ENCODE measurements at places on chromosomes 1 and 21.

DNA sequence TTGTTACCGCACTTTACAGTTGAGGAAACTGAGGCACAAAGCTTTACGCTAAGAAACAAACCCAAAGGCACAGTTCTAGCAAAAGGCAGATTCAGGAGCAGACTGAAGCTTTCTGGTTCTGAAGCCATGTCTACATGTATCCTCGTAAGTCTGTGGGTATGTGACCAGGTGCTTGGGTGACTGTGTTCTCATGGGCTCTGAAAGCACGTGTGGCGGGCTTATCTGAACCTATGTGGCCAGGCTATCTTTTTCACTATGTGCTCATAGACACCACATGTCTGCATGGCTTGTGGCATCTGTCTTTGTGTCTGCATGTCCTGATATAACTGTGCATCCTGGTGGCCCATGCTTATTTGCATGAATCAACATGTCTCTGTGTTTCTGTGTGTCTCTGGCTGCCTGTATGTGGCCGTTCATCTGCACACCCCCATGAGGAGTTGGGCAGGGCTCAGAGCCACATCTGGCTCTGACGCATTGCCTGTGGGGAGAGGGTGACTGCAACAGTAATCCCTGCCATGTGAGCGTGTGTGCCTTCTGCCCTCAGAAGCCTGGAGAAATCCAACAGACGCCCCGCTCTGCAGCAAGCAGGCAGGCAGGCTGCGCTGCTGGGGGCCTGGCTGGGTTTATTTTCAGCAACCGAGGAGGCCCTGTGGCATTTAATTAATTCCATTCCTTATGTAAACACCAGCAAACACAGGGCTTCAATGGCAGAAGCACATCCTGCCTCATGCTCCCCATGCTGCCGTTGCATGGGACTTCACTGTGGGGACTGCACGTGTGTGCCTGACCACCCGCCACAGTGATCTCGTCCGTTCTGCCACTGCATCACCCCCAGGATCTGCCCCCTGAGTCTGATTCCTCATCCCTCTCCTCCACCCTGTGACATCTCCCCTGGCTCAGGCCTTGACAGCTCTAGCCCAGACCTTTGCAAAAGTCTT is 115.4 kb downstream of the TRABD2B start:
- no peak for DNase-seq

DNA sequence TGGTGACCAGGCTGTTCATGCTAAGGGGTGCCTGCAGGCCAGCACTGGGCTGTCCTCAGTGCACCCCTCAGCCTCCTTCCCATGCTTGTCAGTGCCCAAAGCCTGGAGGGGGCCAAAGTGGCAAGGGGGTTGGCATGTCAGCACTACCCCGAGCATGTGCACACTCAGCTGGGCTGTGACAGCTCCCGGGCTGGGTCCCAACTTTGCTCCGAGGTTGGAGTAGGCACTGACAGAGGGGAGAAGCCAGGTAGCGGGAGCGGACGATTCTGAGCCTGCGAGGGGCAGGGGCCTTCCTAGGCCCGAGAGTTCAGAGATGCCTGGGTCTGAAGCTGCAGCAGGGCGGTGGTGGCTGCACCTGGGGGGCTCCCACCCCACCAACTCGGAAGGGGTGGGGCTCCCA is 119.0 kb downstream of the MAST2 start:
- DNase-seq, result no peak

- DNase-seq, result no peak
These were observed 161.1 kb downstream of the EDEM3 start for GRCh38 chr1:184593597-184593996.

DNA sequence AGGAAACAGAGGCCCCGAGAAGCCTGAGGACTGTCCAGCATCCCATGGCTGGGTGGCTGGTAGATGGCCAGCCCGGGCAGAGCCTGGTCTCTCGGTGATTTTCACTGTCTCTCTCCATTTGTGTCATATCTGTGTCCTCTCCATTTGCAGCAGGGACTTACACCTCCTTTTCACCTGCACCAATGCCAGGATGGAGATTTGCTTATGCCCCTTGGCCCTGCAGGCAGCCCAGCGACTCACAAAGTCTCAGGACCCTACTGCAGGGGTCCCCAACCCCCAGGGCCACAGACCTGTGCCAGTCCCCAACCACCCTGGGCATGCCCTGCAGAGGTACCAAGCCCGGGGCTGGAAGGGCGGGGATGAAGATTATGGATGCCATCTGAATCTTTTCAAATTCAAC is 201.6 kb downstream of the RHOU start:
- no peak for DNase-seq

DNA sequence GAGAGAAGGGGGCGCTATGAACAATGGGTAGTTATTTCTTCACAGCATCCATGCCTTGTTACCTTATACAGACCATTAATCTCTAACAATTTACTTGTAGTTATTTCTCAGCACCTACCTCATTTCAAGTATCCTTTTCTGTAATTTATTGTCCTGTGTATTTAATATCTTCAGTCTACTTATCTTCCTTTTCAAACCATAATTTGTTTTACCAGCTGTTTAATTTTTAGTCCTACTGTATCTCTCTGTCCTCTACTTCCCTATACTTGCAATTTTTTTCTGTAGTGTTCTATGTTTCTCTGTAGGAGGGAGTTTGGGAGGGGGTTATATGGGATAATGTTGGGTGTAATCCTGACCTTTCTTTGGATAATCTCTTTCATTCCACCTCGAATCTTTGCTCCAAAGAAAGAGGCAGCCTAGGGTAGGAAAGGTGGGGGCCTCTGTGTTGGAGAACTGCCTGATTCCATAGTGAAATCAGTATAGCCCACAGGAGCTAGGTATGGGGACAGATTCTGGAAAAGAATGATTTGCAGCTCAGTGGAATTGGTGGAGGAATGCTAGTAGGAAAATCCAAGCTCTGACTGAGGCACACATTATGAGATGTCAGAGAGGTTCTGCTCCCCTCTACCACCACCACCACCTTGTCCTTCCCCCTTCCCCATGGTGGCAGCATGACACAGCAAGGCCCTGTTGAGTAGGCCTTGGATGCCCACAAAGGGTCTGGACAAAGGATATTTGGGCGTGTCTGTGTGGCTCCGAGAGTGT is 642 bp downstream of the MLLT11 start:
- no peak for DNase-seq

DNA sequence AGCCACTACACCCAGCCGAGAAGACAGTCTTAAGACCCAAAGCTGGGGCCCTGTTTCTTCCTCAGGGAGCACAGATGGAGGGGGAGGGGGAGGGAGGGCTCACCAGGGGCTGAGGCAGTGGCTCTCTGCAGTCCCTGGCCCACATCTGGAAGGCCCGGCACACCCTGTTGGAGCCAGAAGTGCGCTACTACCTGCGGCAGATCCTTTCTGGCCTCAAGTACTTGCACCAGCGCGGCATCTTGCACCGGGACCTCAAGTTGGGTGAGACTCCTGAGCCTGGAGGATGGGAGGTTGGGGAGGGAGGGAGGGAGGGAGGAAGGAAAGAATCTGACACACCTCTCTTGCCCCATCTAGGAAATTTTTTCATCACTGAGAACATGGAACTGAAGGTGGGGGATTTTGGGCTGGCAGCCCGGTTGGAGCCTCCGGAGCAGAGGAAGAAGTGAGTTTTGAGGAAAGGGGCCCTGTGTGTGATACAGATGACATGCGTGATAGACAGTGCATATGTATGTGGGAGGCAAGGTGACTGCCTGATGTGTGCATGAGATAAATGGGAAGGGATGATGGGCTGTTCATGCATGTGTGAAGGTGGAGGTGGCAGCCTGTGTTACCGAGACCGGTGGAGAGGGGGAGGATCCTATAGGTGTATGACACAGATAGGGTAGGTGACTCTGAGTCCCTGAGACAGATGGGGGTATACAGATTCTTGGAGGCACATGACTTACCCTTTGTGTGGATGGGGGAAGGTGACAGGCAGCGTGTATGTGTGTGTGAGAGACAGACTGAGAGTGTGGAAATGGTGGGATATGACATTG is 1.5 kb downstream of the PLK3 start:
- DNase-seq, result no peak

GRCh38 chr1:158248118-158248517 is 6.1 kb upstream of the CD1A start:
- peak; percentile 37 for DNase-seq

DNA sequence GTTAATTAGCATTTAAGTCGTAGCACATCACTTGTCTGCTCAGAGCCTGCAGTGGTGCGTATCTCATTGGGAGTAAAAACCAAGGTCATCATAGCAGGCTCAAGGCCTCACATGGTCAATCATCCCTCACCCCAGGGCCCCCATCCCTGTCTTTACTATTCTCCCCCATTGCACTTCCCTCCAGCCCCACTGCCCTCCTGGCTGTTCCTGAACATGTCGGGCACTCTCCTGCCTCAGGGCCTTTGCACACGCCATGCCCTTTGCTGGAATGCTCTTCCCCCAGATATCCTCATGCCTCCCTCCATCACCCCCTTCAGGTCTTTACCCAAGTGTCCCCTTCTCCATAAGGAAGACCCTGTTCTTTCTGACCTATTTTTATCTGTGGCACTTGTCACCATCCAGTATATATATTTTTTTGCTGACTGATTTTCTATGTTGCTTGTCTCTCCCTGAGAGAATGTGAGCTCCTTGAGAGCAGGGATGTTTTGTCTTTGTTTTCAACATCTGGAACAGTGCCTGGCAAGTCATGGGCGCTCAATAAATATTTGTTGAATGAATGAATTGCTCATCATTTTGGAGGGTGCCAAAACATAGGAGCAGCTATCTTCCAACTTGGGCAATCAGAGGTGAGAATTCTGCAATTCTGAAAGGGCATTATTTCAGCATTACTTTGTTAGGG is 74.1 kb upstream of the POU3F1 start:
- no peak for DNase-seq

DNA sequence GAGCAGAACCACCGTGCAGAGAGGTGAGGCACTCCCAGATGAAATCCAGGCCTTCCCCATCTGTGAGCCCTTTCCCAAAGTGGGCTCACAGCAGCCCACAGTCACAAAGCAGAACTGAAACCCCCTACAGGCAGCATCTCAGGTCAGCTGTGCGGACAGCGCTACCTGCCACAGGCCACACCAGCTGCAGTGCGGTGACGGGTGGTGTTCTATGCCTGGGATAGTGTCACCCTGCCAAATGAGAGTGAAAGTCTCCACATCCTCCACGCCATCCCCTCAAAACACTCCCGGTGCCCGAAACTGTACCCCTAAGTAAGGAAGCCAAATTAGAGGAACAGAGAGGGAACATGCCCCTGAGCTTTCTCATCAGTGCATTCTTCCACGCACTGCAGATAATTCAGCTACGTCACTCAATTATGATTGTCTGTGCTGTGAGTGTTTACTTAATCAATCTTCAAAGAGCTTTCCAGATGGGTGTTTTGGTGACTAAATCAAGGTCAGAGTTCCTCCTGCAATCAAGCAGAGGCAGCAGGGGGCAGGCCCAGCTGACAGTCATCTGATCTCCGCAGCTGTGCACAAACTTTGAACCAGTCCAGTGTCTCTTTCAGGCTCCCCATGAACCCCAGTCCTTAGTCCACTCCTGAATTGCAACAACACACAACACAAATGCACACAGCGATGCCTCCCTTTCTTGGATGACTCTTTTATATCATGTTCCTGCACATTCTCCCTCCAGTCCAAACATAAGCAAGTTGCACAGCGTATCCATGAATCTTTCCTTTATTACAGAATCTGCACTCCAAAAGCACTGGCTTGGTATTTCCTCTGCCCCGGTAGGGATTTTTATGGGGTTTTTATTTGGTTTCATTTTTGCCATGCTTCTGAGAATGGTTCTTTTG is 150.0 kb downstream of the TOMM20 start:
- no peak for DNase-seq

GRCh38 chr1:53359934-53360276 is 32.0 kb upstream of the LRP8 start:
- DNase-seq, result no peak

DNA sequence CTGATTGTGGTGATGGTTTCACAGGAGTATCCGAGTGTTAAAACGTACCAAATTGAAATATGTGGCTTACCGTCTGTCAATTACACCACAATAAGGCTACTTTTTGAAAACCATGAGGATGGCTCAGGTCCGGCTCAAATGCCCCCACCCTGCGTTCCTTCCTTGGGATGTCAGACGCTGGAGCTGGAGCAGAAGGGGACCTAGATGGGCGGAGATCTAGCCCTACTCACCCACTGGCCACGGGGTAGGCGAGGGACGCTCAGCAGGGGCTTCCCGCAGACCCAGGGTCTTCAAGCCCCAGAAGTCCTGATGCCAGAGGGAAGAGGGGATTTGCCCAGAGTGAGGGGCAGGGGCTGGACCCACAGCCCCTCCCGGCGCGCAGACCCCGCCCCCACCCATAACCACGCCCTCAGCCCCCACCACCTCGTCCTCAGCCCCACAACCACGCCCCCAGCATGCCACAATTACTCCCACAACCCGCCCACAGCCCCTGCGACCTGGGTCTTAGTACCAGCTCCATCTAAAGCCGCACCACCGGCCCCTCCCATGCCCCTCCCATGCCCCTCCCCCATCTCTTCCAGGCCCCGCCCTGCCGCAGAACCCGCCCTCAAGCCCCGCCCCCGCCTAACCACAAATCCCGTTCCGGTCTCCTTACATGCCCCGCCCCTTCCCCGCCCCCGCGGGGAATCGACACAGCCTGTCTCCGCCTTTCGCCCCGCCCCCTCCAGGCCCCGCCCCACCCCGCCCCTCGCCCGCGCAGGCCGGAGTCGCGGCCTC is at the start of gene LRRC3:
Gene LRRC3 (plus strand): TSS at position 764 of the 777 bp plus-strand sequence. CDS start 1,135 bp downstream, outside the sequence.
- DNase-seq, result peak; percentile 90

GRCh38 chr1:184181044-184181443 is 129.5 kb downstream of the TSEN15 start:
- DNase-seq, result no peak

- no peak for DNase-seq
These were observed 26.9 kb upstream of the SYNC start for GRCh38 chr1:32729254-32730046.

- DNase-seq, result no peak
These were observed 7.5 kb downstream of the CD1B start for GRCh38 chr1:158323866-158324265.

DNA sequence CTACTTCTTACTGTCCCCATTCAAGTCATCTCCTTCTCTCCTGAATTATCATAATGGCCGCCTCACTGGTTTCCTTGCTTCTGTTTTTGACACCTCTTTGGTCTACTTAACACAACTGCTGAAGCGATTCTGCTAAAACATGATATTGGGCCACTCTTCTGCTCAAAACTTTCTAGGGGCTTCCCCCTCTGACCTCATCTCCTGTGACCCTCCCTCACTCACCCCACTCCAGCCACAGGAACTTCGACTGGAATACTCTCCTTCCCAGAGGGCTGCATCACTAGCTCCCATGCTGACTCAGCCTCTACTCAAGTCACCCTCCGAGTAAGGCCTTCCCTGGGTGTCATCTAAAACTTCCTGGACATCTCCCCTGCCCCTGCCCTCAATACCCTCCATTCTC is 35.7 kb downstream of the NRIP1 start:
- no peak for DNase-seq

- DNase-seq, result peak; percentile 92
These were observed 34.8 kb downstream of the ZMYND12 start for GRCh38 chr1:42420911-42421585.

Data from femur (tissue), 1 donor.